ENCODE measurements at places on chromosomes 16 and 17.

GRCh38 chr17:231191-231965 lies 49.9 kb upstream of the DOC2B start:
- DNase-seq, result no peak

- no peak for DNase-seq
Observed at GRCh38 chr17:55822028-55822427, 71.2 kb downstream of the PCTP start.

DNA sequence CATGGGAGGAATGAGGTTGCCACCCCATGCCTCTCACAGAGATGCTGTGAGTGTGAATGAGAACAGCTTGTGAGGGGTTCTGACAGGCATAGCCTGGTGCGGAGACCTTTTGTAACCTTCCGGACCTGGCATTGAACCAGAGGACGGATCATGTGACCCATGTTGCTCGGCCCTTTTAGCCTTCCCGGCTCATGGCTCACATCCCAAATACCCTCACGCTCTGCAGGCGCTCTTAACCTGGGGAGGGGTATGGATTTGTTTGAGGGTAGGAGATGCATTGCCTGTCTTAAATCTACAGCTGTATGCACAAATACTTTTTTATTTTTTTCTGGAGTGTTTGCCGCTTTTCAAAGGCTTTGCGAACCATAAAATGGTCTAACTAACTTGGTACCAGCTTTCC lies 102.4 kb upstream of the CRHR1 start:
- no peak for DNase-seq

DNA sequence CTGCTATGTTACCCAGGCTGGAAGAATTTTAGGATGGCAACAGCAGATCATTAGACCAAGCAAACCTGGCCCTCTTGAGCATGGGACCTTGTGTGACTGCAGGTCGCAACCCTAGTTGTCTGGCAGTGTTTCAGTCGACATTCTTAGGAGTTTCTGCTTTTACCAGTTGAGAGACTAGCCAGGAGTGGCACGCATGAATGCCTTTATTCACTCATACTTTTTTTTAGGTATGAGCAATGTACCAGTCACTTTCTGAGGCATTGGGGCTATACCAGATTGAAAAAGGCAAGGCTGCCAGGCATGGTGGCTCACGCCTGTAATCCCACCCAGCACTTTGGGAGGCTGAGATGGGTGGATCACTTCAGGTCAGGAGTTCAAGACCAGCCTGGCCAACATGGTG lies 28.2 kb upstream of the HAS3 start:
- no peak for DNase-seq

DNA sequence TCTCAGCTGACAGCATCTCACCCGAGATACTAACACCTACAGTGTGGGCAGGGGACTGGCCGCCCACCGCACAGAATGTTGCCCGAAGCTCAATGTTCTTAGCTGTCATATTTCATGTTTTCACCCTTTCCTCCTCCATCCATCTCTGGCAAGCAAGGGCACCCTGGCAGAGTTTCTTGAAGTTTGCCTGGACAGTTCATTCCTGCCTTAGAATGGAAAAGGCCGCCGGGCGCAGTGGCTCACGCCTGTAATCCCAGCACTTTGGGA lies 37.6 kb upstream of the TEX2 start:
- DNase-seq, result no peak

- DNase-seq, result no peak
Observed at GRCh38 chr17:49501496-49501895, 6.4 kb downstream of the NGFR start.

- no peak for DNase-seq
Observed at GRCh38 chr17:76136276-76137000, 4.6 kb downstream of the FOXJ1 start.

GRCh38 chr17:2852221-2852620 lies 56.0 kb downstream of the RAP1GAP2 start:
- no peak for DNase-seq

- DNase-seq, result no peak
Observed at GRCh38 chr17:59345476-59345875, 14.0 kb downstream of the YPEL2 start.

GRCh38 chr16:19432429-19432828 lies 14.7 kb downstream of the TMC5 start:
- no peak for DNase-seq

- no peak for DNase-seq
Observed at GRCh38 chr17:12983991-12984884, 33.6 kb downstream of the ELAC2 start.

- DNase-seq, result no peak
Observed at GRCh38 chr17:43857141-43857540, 10.2 kb downstream of the CD300LG start.

- DNase-seq, result no peak
Observed at GRCh38 chr16:88377961-88378360, 4.8 kb upstream of the ZNF469 start.

DNA sequence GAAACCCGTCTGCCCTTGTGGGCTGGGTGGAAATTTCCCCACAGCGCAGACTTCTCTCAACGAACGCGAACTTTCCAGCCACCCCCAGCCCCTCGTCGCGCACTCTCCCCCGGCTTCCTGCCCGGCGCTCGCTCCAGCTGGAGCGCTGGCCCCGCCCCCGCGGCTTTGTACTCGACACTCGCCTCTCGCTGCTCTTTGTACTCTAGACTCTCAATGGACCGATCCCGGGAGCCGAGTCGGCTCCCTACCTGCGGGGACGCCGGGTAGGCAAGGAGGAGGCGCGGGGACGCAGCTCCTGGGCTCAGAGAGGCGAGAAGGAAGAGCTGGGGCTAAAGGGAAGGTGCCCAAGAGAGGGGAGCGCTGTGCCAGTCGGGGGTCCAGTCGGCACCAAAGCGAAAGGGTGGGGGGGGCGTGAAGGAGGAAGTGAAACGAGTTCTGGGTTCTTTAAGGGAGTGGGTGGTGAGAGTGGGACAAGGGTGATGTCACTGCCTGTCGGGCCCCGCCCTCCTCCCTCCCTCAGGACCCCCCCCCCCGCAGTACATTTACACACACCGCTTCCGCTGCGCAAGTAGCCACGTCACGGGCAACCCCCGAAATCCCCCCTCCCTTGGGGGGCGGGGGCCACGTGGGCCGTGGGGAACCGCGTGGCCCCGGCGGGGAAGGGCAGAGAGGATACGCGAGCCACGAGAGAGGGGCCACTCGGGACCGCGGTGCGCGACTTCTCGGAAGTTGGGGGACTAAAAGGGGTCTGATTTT lies 9.7 kb downstream of the KDM6B start:
- no peak for DNase-seq

- DNase-seq, result no peak
Observed at GRCh38 chr16:86649875-86650274, 71.5 kb downstream of the FOXL1 start.

- DNase-seq, result no peak
Observed at GRCh38 chr16:85638695-85639409, 25.7 kb downstream of the GSE1 start.

- no peak for DNase-seq
Observed at GRCh38 chr17:17819561-17819995, 17.2 kb downstream of the SREBF1 start.

DNA sequence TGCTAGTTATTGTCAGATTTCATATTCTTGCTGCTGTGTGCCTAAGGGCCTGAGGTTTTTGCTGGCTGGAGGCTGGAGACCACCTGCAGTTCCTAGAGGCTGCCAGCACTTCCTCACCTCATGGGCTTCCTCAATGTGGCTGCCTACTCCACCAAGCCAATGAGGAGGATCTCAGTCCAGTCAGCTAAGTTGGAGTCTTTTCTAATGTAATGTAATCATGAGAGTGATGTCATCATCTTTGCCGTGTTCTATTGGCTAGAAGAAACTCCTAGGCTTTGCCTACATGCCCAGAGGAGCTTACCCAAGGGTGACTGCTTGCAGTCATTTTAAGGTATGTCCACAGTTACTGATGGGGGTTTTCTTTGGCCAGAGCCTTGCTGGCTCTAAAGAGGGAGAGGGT lies 53.0 kb downstream of the SOCS3 start:
- DNase-seq, result no peak

GRCh38 chr16:73056921-73057290 lies 9.0 kb upstream of the ZFHX3 start:
- DNase-seq, result no peak

DNA sequence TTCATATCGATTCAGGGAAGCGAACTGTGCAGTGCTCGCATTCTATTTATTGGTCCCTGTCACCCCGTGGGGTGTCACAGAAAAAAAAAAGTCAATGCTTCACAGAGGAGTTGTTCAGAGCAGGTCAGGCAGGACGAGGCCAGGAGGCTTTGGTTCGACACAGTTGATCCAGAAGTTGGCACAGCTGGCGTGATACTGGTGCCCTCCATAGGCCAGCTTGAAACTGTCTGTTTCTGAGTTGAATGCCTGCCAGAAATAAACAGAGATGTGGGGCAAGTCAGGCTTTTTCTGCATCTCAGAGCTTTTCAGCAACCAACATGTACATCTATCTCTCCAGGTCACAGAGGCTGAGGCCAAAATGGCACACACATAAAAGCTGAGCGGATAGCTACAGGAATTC lies 29.1 kb downstream of the DUSP14 start:
- no peak for DNase-seq

DNA sequence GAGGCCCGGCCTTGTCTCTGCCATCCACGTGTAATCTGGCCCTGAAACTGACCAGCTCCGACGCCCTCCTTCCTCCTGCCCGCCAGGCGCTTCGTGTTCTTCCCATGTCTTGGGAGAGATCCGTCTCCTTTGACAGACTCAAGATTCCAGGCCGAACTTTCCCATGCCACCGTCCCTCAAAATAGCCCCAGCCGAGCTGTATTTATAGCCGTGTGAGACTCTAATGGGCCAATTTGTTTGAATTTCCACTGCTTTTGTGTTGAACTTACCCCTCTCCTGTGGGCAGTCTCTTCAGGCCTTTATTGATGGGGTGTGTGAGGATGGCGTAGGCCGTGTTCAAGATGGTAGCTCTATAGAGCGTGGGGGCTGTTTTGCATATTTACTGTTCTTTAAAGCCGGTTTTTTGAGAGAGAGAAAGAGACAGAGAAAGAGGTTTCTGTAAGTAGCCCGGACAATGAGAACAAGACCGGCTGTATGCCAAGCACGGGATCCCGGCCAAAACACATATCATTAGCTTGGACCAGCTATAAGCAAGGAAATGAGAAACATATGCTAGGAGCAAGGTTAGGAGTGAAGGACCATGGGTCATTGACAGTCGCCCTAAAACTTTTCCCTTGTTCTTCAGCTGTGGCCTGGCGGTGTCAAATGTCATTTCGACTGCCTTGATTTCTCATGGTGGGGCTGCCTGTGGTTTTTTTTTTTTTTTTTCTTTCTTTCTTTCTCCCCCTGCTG lies 124.5 kb upstream of the ZFHX3 start:
- no peak for DNase-seq

- DNase-seq, result no peak
Observed at GRCh38 chr17:17355426-17355825, 52.3 kb downstream of the NT5M start.

GRCh38 chr16:85909932-85910853 lies 11.2 kb downstream of the IRF8 start:
- no peak for DNase-seq

DNA sequence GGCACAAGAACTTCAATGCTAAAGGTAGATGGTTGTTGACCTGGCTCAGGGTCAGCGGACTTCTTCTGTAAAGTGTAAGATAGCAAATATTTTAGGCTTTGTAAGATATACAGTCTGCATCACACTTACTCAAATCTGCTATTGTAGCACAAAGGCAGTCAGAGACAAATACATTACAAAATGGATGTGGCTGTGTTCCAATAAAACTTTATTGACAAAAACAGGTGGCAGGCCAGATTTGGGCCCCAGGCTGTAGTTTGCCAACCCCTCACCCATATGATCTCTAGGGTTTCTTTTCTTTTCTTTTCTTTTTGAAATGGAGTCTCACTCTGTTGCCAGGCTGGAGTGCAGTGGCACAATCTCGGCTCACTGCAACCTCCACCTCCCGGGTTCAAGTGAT lies 39.5 kb upstream of the TMEM132E start:
- DNase-seq, result no peak

- DNase-seq, result no peak
Observed at GRCh38 chr16:1378804-1379303, 27.1 kb downstream of the GNPTG start.

DNA sequence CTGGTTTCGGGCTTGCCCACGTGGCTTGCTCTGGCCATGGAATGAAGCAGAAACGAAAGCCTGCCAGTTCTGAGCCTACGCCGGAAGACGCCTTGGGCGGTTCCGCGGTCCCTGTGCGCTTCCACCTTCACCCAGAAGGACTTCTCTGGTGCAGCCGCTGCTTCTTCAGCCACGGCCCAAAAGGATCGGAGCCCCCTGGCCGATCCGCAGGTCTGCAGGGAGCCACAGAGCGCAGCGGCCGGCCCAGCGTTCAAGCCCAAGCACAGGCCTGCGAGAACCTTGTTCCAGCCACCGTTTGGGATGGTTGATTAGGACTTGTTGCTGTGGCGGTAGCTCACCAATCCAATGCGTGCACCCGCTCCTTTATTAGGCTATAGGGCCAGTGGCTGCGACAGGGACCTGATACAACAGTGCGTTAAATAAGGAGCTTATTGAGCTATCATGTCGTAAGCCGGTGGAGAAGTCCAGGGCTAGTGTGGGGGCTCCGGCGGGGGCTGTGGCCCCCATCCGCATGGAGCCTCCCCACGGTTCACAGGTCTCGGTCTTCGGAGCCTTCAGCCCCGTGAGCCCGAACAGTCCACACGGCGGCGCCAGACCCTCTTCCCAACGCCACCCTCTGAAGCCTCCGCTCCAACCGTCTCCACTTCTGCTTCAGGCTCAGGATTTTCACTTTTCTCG lies 10.2 kb upstream of the MPP2 start:
- no peak for DNase-seq

DNA sequence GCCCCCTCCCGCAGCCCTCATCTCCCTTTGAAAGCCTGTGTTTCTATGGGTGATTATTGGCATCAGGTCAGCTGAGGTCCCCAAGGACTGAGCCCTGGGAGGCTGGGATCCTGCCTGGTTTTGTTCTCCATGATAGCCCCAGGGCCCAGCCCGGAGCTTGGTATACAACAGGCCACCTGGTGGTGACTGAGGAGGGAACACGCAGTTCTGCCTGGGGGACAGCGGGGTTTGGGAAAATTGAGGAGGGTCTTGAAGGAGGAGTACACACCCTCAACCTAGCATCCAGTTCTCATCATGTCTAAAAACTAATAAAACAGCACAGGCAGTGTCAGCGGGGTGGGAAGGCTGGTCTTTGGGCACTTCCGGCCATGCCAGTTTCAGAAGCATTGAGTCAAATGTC lies 335.1 kb downstream of the CPPED1 start:
- peak; percentile 33 for DNase-seq

DNA sequence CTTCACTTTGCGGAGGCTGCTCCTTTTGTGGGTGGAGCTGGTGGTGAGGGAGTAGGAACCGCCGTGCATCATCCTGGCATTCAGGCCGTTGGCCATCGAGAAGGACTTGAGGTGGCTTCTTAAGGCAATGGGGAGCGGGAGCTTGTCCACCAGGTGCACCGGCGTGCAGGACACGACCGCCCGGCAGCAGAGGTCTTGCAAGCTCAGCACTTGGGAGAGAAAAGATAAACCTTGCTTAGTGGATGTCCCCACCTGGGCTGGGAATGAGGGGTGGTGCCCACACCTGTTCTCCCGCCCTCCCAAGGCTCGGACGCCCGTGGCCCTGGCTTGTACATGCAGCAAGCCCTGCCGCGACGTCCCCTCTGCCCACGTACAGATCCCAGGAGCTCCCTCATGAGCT lies 9.7 kb upstream of the WDR45B start:
- DNase-seq, result no peak
